A549 treated with DMSO at 1 μM for 4 hours (cell line): ENCODE measurements at places on chromosomes 5 and 9. TPM values are rescaled to one million over a fixed set of nuclear protein-coding genes. Genes with fewer than 3 reads are reported as not detected.

The SHOC1 gene
- 0.07 TPM in 1 of 5 replicates, not detected in the others for total RNA-seq

The SPINK4 gene
- total RNA-seq = 0.40 TPM in 1 of 5 replicates, not detected in the others

The EDIL3 gene
- total RNA-seq = 0.12 to 0.52 TPM (median 0.22 TPM) in 5 replicates

The FOXD4L4 gene
- 0.07 to 0.10 TPM (median 0.08 TPM) in 3 of 5 replicates, not detected in the others for total RNA-seq

The PAEP gene
- total RNA-seq = 0.13 to 0.46 TPM (median 0.20 TPM) in 3 of 5 replicates, not detected in the others

The UIMC1 gene
- total RNA-seq = 41.7 to 46.4 TPM (median 44.3 TPM) in 5 replicates

The FAM221B gene
- total RNA-seq = not detected in 5 replicates

The NTNG2 gene
- 1.6 to 2.5 TPM (median 2.1 TPM) in 5 replicates for total RNA-seq

The ITK gene
- total RNA-seq = 0.09 to 0.11 TPM in 2 of 5 replicates, not detected in the others
